ENCODE measurements at places on chromosomes 5 and 9.

- H3K27ac ChIP-seq, result no peak overlapping the region
- H3K36me3 ChIP-seq, result no peaks in the 10 kb centered on the region
- H3K4me1 ChIP-seq, result no peaks in the 10 kb centered on the region
Measured at GRCh38 chr9:13915591-13916301, 398.2 kb downstream of the NFIB start.

- H3K4me1 ChIP-seq, result no peaks in the 10 kb centered on the region
- no peak for DNase-seq
- no peaks in the 10 kb centered on the region for H3K36me3 ChIP-seq
Measured at GRCh38 chr9:124436320-124436719, 13.9 kb upstream of the ADGRD2 start.

DNA sequence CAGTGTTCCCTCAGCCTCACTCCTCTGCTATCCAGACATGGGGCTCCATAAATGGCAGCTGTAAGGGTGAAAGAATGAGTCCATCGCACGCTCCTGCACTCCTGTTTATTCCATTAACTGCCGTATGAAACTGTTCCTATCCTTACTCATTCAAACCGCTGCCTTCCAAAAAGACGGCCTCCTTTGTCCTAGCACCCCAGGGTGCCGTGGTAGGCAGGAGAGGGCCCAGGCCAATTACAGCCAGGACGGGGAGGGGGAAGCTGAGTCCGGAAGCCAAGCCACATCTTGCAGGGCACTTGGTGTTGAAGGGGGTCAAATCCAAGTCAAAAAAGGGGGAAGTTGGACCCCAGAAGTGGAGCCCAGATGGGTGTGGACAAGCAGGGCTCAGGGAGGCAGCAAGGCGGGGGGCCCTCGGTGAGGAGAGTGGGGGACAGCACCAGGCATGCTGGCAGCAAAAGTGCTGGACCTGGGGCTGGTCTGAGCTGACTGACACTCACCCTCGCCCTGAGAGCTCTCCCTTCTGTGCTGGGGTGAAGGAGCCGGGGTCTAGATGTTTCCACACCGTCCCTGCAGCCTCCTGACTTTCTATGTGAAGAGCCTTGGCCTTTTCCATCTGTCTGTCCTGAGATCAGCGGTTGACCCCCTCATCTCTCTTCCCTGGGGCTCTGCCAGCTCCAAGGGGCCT is 63.3 kb downstream of the COL23A1 start:
- peak; percentile 68 for DNase-seq
- H3K4me3 ChIP-seq, result no peak overlapping the region
- H3K27me3 ChIP-seq, result no peaks in the 10 kb centered on the region
- H3K36me3 ChIP-seq, result no peaks in the 10 kb centered on the region

- no peaks in the 10 kb centered on the region for H3K36me3 ChIP-seq
- H3K4me3 ChIP-seq, result no peak overlapping the region
- DNase-seq, result no peak
- no peaks in the 10 kb centered on the region for H3K4me1 ChIP-seq
Measured at GRCh38 chr9:35928591-35929452, 19.5 kb downstream of the SPAAR start.

DNA sequence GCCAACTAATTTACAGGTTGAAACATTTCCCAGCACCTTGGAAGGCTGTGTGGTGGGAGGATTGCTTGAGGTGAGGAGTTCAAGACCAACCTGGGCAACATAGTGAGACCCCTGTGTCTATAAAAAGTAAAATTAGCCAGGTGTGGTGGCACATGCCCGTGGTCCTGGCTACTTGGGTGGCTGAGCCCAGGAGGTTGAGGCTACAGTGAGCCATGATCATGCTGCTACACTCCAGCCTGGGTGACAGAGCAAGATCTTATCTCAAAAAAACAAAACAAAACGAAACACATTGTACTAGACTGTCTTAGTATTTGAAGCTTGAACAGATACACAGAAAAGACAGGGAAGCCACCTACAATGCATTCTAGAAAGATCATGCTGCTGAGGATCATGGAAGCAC is 2.8 kb upstream of the HSDL2 start:
- no peaks in the 10 kb centered on the region for H3K27me3 ChIP-seq
- H3K27ac ChIP-seq, result no peak overlapping the region
- H3K4me1 ChIP-seq, result peaks cover 13% of the 10 kb centered on the region
- no peaks in the 10 kb centered on the region for H3K36me3 ChIP-seq

GRCh38 chr5:10689391-10690081 is 71.5 kb downstream of the DAP start:
- no peaks in the 10 kb centered on the region for H3K27me3 ChIP-seq
- no peaks in the 10 kb centered on the region for H3K36me3 ChIP-seq
- no peak overlapping the region for H3K27ac ChIP-seq
- H3K4me3 ChIP-seq, result no peak overlapping the region
- no peaks in the 10 kb centered on the region for H3K4me1 ChIP-seq

- no peak for DNase-seq
- no peaks in the 10 kb centered on the region for H3K27me3 ChIP-seq
- peaks cover 21% of the 10 kb centered on the region for H3K4me1 ChIP-seq
- H3K4me3 ChIP-seq, result no peak overlapping the region
- H3K27ac ChIP-seq, result no peak overlapping the region
Measured at GRCh38 chr5:137092831-137093230, 406.3 kb downstream of the SPOCK1 start.

DNA sequence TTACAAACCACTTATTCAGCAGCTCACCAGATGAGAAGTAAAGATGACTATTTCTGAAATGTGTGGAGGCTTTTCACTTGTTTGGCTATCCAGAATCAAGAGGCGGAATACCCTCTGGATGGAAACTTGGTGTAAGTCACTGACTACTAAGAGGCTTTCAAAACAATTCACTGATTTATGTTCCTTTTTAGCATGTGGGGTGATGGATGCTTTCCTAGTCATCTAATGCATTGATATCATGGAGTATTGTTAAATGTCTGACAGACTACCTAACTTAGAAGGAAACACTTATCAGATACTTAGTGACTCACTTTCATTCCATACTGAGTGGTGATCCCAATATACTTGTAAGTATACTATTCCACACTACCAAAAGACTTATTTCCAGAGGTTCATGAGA is 141.4 kb downstream of the PLK2 start:
- H3K36me3 ChIP-seq, result no peaks in the 10 kb centered on the region
- H3K27me3 ChIP-seq, result no peaks in the 10 kb centered on the region
- no peak overlapping the region for H3K4me3 ChIP-seq
- H3K27ac ChIP-seq, result no peak overlapping the region
- no peaks in the 10 kb centered on the region for H3K4me1 ChIP-seq

GRCh38 chr5:106085556-106085955 is 1585.2 kb downstream of the EFNA5 start:
- no peak overlapping the region for H3K4me3 ChIP-seq
- no peaks in the 10 kb centered on the region for H3K36me3 ChIP-seq
- no peaks in the 10 kb centered on the region for H3K27me3 ChIP-seq

- H3K4me3 ChIP-seq, result no peak overlapping the region
- no peaks in the 10 kb centered on the region for H3K27me3 ChIP-seq
- no peaks in the 10 kb centered on the region for H3K36me3 ChIP-seq
- H3K27ac ChIP-seq, result no peak overlapping the region
- peaks cover 3% of the 10 kb centered on the region for H3K4me1 ChIP-seq
Measured at GRCh38 chr5:151234476-151235238, 10.8 kb upstream of the CCDC69 start.

DNA sequence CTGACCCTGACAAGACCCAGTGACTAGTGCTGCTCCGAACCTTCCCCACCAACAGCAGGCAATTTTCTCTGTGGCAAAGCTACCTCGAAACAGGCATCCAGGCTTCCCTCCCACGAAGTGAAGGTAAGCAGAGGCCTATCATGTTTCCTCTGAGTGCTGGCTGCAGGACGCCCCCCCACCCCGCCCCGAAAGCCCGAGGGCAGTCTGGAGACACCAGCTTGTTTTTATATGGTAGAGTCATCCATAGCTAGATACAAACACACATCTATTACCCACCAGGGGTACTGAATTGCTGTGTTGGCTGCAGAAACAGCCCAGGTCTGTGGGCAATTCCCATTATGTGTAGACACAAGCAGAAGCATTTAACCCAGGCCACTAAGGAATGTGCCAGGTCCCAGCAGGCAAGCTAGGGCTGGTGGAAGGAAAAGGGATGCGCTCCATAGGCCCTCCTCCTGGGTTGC is 40.4 kb downstream of the LIX1 start:
- peak overlapping the region; percentile 50 for H3K27ac ChIP-seq
- no peak overlapping the region for H3K4me3 ChIP-seq
- H3K4me1 ChIP-seq, result peaks cover 32% of the 10 kb centered on the region
- H3K27me3 ChIP-seq, result no peaks in the 10 kb centered on the region

- no peaks in the 10 kb centered on the region for H3K27me3 ChIP-seq
- no peak overlapping the region for H3K27ac ChIP-seq
- H3K4me3 ChIP-seq, result no peak overlapping the region
- peak; percentile 74 for DNase-seq
- no peaks in the 10 kb centered on the region for H3K4me1 ChIP-seq
Measured at GRCh38 chr5:80711938-80712337, 57.2 kb upstream of the DHFR start.

GRCh38 chr5:127305493-127305892 is 14.9 kb downstream of the MEGF10 start:
- DNase-seq, result no peak
- peaks cover 28% of the 10 kb centered on the region for H3K4me1 ChIP-seq
- no peaks in the 10 kb centered on the region for H3K27me3 ChIP-seq
- no peak overlapping the region for H3K27ac ChIP-seq

DNA sequence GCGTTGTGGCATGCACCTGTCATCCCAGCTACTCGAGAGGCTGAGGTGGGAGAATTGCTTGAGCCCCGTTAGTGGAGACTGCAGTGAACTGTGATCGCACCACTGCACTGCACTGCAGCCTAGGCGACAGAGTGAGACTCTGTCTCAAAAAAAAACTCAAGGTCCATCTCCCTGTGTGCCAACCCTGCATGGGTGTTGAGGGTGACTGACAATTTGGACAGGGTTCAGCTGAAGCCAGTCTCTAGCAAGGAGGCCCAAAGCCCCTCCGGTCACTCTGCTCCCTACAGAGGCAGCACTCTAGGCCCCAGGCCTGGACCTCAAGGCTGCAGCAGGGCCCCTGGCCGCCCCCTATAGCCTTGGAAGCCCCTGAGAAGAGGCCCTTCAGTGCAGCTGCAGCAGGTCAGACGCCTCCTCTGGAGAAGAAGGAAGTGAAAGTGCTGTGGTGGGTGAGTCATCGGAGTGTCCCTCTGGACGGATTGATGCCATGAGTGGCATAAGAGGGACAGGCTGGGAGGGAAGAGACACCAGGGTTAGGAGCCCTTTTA is 39.2 kb upstream of the NEK6 start:
- H3K27ac ChIP-seq, result no peak overlapping the region
- H3K4me1 ChIP-seq, result no peaks in the 10 kb centered on the region
- no peak for DNase-seq
- no peaks in the 10 kb centered on the region for H3K36me3 ChIP-seq
- no peaks in the 10 kb centered on the region for H3K27me3 ChIP-seq

DNA sequence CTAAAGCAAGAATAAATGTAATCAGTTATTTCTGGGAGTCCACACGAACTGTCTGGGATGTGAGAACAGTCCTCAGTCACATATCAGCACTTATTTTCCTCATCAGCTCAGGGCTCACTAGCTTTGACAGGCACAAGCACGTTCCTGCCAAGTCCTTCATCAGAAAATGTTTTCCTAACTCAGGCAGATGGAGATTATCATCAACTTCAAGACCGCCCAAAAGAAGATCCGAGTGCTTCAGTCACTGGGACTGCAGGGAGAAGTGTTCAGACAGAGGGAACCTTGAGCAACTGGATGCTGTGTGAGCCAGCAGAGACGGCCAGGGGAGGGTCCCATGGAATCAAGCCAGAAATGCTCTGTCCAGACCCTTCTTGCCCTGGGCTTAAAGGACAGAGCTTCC is 189.4 kb downstream of the NXNL2 start:
- no peak overlapping the region for H3K27ac ChIP-seq
- H3K4me1 ChIP-seq, result peaks cover 8% of the 10 kb centered on the region
- no peak for DNase-seq
- H3K4me3 ChIP-seq, result no peak overlapping the region

GRCh38 chr9:102911185-102911584 is 83.9 kb upstream of the CYLC2 start:
- DNase-seq, result no peak
- no peak overlapping the region for H3K27ac ChIP-seq
- no peaks in the 10 kb centered on the region for H3K36me3 ChIP-seq
- H3K4me3 ChIP-seq, result no peak overlapping the region

GRCh38 chr9:272251-273213 is 57.9 kb downstream of the DOCK8 start:
- H3K27ac ChIP-seq, result no peak overlapping the region
- H3K36me3 ChIP-seq, result no peaks in the 10 kb centered on the region
- no peak for DNase-seq
- H3K4me1 ChIP-seq, result no peaks in the 10 kb centered on the region
- H3K27me3 ChIP-seq, result no peaks in the 10 kb centered on the region

DNA sequence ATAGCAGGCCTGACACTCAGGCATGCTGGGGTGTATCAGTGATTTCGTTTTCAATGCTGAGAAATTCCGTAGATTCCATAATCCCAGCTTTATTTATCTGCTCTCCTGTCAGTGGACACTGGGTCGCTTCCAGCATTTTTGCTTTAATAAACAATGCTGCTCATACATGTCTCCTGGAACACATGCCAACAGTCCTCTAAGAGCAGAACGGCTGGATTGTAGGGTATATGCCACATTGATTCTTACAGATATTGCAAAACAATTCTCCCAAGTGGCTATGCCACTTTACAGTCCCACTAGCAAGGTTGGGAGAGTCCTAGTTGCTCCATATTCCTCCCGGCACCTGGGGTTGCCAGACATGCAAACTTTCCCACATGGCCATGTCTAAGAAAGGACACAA is 81.9 kb downstream of the RAPGEF1 start:
- H3K27ac ChIP-seq, result no peak overlapping the region
- DNase-seq, result no peak
- no peaks in the 10 kb centered on the region for H3K36me3 ChIP-seq
- H3K4me1 ChIP-seq, result peaks cover 7% of the 10 kb centered on the region

- H3K36me3 ChIP-seq, result no peaks in the 10 kb centered on the region
Measured at GRCh38 chr5:102792705-102793104, 37.6 kb downstream of the PAM start.

GRCh38 chr9:9283159-9283986 is 1329.4 kb downstream of the PTPRD start:
- DNase-seq, result no peak
- H3K36me3 ChIP-seq, result no peaks in the 10 kb centered on the region
- H3K4me1 ChIP-seq, result no peaks in the 10 kb centered on the region
- H3K27ac ChIP-seq, result no peak overlapping the region
- no peak overlapping the region for H3K4me3 ChIP-seq

DNA sequence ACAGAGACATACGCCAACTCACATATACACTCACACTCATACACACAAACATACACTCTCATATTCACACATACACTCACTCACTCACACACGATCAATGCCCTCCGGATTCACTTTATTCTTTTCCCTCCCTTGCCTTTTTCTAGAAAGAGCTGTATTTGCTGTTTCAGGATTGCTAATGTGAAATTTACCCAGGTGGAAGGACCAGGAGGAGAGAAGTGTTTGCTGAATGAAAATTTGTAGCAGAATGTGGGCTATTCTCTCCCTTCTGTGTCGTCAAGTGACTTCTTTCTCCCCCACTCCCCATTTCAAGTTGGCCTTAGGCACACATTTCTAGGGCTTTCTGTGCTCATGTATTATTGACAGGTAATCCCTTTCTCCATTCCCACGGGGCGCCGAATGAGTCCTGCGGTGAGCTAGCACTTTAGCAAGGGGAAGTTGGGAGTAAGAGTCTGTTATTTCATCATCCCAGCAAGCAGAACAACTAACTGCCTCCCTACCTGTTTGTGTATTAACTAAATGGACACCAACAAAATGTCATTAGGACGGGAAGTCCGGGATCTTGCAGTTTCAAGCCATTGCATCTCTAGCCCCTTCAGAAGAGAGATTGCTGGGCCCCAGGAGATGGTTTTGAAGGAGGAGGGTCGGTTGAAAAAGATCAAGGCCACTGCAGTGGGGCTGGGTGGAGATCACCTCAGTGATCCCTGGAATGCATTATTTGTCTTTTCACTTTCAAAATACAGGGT is 97.1 kb upstream of the TAF11L2 start:
- no peaks in the 10 kb centered on the region for H3K36me3 ChIP-seq
- H3K27me3 ChIP-seq, result no peaks in the 10 kb centered on the region
- peak overlapping the region; percentile 38 for H3K4me3 ChIP-seq
- peak; percentile 48 for DNase-seq
